ENCODE measurements at places on chromosomes 2 and 18.
A peak's percentile ranks its signal among the peaks of the same experiment; 100 is the strongest.

DNA sequence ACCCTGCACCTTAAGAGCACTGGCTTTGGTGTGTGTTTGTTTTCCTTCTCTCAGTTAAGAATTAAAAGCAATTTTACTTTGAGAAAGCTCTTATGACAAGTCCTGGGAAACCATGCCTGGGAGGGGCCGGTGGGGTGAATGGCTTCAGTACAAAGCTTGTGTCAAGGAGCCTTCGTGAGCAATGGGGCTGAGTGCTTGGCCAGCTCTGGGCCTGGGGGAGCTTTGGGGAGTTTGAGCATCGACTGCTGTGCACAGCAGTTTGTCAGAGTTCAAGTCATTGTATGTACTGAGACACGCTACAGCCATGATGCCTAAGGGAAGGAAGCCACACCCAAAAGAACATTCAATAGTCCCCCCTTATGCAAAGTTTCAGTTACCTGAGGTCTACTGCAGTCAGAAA, 75.8 kb downstream of the ARHGEF4 start:
- DNase-seq: no peak

DNA sequence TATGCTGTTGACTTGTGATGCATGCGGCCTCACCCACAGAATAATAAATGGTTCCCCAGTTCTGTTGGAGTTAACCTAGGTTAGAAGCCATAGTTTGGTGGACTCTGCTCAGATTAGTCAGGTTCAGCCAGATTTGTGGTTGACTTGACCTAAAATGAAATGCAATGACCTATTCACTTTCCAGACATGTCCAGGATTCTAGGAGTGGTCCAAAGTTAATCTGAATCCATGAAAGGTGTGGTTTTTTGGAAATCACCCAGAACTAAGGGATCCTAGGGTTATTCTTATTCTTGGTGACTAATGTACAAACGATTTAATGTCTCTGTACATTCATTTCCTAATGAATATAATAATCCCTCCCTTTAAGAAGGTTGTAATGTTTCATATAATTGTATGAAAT, 88.9 kb upstream of the RBBP8 start:
- no peak for DNase-seq

DNA sequence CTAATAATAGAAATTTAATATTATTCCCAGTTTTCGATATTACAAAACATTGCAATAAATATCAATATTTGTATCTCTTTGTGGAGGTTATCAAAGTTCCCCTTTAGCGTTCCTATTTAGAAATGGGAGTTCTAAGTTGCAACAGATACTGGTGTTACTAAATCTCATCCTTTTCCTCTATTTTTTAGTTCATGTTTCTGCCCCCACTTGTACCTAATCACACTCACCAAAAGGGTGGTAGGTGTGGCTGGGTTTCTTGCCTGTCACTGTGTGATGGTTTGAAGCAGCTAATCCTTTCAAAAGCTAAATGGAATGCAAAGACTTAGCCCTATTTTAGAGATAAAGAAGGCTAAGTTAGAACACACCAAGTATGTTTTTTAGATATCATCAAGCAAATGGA, 997.9 kb downstream of the TSN start:
- DNase-seq: no peak

DNA sequence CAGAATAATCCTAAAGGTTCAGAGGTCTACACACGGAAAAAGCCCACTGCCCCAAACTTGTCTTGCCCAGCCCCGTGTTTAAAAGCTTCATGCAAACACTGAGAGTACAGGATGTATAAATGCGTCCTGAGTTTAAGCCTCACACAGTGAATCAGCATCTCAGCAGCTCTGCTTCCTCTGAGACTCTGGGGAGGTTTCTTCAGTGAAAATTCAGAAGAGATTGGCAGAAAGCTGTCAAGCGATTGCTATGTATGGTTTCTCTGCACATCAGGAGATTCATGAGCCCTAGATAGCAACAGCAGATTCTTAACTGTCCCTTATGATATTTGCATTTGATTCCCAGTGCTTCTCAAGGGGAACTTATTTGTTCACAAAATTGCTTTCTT, 27.1 kb downstream of the CRACDL start:
- peak; percentile 59 for DNase-seq

DNA sequence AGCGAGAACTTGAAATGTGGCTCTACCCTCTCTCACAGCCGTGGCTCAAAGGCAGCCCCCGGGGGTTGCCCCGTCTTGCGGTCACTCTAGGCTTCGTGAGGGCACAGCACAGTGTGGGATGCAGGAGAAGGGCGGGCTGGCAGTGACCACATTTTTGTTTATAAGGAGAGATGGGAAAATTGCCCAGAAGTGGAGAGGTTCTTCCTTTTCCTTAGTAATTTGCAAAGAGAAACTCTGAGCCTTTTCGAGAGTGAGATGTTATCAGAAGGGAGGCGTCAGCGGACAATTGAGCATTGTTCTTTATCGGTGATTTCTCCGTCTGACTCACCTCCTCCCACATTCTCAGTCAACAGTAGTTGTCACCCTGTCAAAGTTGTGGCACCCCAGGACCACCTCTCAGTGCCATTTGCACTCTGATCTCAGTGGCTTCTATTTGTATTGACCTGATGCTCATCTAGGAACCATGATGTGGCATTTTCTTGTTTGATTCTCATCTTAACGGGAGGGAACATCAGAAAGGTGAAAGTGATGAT, 89.6 kb downstream of the ACAA2 start:
- DNase-seq: peak; percentile 41

GRCh38 chr2:44628297-44628696, 266.6 kb downstream of the CAMKMT start:
- no peak for DNase-seq

DNA sequence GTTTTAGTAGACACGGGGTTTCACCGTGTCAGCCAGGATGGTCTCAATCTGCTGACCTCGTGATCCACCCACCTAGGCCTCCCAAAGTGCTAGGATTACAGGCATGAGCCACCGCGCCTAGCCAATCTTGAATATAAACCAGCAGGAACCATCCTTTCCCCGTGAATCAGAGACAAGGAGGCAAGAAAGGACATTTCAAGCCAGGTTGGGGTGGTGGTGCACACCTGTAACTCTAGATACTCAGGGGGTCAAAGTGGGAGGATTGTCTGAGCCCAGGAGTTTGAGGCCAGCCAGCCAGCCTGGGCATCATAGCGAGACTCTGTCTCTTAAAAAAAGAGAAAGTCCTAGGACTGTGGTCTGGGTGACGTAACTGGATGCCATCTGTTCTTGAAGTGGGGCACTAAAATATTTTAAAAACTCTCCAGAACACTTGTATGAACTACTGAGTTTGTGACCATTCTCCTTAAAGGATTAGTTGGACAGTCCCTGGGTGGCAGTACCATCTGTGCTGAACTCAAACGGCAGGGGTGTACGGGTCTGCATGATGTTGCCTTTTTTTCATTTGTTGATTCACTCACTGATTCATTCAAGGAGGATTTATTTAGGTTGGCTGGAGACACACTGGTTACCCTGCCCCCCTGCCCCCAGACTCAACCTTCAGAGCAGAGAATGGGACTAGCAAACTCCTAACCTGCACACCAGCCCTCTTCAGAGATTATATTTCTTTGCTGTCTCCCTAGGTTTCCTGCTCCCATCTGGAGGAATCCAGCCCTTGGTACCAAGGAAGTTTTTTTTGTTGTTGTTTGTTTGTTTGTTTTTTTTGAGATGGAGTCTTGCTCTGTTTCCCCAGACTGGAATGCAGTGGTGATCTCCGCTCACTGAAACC, 2.9 kb upstream of the TLX2 start:
- DNase-seq: no peak

- no peak for DNase-seq
These were observed 99.6 kb downstream of the SGPP2 start for GRCh38 chr2:222523783-222524544.

DNA sequence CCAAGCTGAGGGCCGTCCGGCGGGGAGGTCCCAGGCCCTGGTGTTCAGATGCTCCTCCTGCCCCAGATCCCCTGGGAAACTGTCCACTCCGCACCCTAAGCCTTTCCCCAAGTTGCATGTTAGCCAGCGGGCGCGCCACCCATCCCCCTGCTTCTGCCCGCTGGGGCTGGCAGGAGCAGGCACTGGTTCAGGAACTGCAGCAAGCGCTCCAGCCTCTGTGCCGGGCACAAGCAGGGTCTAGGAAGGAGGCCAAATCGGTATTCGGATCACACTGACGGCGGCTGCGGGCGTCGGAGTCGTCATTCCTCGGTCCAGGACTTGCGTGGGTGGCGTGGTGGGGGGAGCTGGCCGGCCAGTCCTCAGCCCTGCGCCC, 53.7 kb downstream of the FAM168B start:
- no peak for DNase-seq

GRCh38 chr2:223856584-223856983, 19.2 kb upstream of the AP1S3 start:
- DNase-seq: no peak

GRCh38 chr2:4528773-4529172, 825.4 kb downstream of the DCDC2C start:
- no peak for DNase-seq

DNA sequence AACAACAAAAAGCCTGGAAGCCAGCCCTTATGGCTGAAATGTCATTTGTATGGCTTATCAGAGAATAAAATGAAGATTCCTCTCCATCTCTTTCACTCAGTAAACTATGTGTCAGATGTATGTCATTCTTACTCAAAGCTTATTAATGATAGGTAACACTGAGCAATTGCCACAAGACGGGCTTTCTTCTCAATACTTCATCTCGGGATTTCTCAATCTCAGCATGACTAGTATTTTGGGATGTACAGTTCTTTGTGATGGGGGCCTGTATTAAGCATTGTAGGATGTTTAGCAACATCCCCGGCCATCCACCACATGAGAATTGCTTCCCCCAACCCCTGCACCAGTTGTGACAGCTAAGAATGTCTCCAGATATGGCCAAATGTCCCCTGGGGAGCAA, 80.2 kb downstream of the MREG start:
- DNase-seq: no peak

- no peak for DNase-seq
These were observed 757.5 kb upstream of the DDX18 start for GRCh38 chr2:117057016-117057415.

DNA sequence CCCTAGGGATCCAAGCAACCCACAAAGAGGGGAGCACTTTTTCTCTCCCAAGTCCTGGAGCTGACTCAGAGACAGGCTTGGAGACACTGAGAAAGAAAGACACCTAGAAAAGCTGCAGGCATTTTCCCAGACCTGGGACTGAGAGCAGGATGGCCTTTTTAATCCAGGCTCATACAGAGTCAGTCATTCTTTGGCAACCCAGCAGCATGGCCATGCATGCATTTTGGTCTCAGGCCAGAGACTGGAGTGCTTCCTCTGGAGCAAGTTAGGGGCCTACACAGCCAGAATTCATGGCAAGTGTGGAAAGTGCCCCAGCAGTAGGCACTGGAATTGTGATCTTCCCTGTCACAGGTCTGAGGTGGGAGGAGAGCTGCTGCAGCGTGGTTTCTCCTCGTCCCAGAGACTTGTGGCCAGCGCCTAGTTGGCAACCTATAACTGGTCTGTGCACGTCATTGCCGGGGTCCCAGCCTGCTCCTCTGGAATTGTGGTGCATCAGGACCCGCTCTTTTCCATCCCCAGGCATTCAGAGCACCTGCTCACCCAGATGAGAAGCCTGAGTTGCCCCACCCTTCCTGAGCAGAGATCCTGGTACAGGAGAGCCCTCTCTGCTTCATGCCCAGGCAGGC, 231.9 kb upstream of the RAB6C start:
- no peak for DNase-seq

- DNase-seq: no peak
These were observed 58.8 kb downstream of the NEDD4L start for GRCh38 chr18:58102875-58103274.

DNA sequence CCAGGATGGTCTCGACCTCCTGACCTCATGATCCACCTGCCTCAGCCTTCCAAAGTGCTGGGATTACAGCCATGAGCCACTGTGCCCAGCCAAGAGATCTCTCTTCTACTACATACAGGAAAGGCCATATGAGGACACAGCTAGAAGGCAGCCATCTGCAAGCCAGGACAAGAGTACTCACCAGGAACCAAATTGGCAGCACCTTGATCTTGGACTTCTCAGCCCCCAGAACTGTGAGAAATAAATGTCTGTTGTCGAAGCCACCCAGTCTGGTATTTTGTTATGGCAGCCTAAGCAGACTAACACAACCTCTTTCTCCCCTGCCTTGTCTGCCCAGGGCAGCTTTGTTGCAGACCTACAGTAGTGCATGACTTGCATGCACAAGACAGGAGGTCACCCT, 211.3 kb upstream of the HAAO start:
- no peak for DNase-seq

All from brain microvascular endothelial cell (primary cell).